Aorta (tissue), 5 donors: ENCODE measurements at places on chromosomes 1 and 21. TPM values are rescaled to one million over a fixed set of nuclear protein-coding genes. Genes with fewer than 3 reads are reported as not detected.

GRCh38 chr1:201610858-201611257, 71.9 kb downstream of the NAV1 start:
- H3K4me3 ChIP-seq = no peak overlapping the region
- no peaks in the 10 kb centered on the region for H3K4me1 ChIP-seq
- H3K27me3 ChIP-seq = no peaks in the 10 kb centered on the region
- no peaks in the 10 kb centered on the region for H3K36me3 ChIP-seq
- no peak overlapping the region for H3K27ac ChIP-seq

Gene LRRC53
- not detected for polyA plus RNA-seq

- H3K27ac ChIP-seq = no peak overlapping the region
- H3K36me3 ChIP-seq = no peaks in the 10 kb centered on the region
- H3K4me3 ChIP-seq = no peak overlapping the region
- DNase-seq = peak; percentile 97
Observed at GRCh38 chr1:222465211-222466041, 82.5 kb downstream of the HHIPL2 start.

Gene SLAMF9
- not detected for polyA plus RNA-seq

Gene TRIM62
- 1.0 TPM for polyA plus RNA-seq

Gene MAN1C1
- 2.8 TPM for polyA plus RNA-seq

DNA sequence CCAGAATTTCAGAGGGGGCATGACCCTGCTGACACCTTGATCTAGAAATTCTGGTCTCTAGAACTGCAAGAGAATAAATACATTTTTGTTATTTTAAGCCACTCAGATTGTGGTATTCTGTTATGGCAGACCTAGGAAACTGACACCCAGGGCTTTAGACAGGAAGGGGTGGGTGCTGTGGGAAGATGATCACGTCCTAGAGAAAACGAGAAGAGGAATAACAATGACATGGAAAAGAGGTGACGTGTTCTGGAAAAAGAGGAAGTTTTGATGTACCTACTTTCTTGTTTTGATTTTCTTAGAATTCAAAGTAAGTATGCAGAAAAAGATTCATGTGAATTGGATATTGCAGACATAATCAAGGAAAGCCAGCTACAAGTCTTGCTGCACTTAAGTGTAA, 232.9 kb upstream of the RUNX1 start:
- no peak for DNase-seq
- H3K4me1 ChIP-seq = no peaks in the 10 kb centered on the region
- H3K27me3 ChIP-seq = no peaks in the 10 kb centered on the region
- no peak overlapping the region for H3K27ac ChIP-seq

GRCh38 chr1:248585266-248585665, 10.7 kb upstream of the OR2T34 start:
- no peak overlapping the region for H3K4me3 ChIP-seq
- H3K36me3 ChIP-seq = no peaks in the 10 kb centered on the region
- no peaks in the 10 kb centered on the region for H3K4me1 ChIP-seq
- DNase-seq = no peak
- H3K27ac ChIP-seq = no peak overlapping the region

Gene BRINP3
- polyA plus RNA-seq = not detected

DNA sequence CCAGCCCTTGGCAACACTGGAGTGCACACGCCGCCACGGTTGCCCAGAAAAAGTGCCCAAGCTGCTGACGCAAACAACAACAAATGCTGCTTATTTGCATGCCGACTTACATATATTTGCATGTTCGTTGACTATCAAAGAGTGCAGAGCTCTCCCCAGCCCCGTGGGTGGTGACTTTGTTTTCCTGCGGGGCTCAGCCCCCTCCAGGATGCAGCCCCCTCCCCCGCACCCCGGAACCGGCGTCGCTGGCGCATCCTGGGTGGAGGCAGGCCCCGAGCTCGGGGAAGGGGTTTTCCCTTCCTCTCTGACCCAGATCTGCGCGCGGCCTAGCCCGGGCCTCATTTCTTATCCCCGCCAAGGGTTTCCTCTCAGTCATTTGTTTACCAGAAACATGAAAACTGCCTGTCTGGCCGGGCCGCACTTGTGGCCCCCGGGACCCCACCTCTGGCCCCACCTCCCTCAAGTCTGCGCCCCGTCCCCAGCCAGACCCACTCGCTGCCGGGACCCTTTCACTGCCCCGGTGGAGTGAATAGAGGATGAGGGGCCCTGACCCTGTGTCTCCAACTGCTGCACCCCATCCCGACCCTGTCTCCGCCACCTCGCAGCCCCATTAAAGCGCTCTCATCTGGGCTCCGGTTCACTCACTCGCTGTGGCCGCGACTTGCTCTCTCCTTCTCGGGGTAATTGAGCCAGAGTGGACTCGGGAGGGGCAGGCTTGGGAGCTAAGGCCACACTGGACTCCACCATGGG, 5.5 kb downstream of the TNFRSF25 start:
- no peaks in the 10 kb centered on the region for H3K36me3 ChIP-seq
- no peak overlapping the region for H3K27ac ChIP-seq
- H3K4me3 ChIP-seq = no peak overlapping the region
- no peaks in the 10 kb centered on the region for H3K27me3 ChIP-seq
- DNase-seq = no peak

DNA sequence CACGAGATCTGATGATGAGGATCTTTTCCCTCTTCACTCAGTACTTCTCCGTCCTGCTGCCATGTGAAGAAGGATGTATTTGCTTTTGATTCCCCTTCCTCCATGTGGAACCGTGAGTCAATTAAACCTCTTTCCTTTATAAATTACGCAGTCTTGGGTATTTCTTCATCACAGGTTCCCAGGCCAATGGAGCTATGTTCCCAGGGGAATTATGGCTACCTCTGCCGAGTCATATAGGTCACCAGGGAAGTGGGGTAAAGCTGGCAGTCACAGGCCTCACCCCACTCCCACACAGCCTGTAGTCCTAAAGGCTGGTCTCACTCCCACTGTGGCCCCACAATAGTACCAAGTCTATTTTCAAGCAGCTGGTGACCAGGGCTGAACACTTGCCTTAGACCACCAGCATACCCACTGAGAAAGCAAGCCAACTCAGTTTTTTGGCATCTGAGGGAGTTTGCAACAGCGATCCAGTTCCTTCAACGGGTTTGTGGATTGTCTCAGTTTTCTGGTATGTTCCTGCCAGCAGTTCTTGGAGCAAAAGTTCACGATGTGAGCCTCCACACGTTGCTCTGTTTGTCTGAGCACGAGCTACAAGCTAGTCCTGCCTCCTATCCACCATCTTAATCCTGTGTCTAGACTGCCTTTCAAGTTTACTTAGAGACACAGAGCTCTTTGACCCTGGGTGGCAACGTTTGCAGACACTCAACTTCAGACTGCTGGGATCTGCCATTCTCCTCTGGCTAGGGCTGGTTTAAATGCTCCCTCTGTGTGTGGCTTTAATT, 104.5 kb downstream of the CENPF start:
- H3K27ac ChIP-seq = no peak overlapping the region
- DNase-seq = no peak
- H3K4me1 ChIP-seq = no peaks in the 10 kb centered on the region
